ENCODE measurements at places on chromosomes 12 and 14.

DNA sequence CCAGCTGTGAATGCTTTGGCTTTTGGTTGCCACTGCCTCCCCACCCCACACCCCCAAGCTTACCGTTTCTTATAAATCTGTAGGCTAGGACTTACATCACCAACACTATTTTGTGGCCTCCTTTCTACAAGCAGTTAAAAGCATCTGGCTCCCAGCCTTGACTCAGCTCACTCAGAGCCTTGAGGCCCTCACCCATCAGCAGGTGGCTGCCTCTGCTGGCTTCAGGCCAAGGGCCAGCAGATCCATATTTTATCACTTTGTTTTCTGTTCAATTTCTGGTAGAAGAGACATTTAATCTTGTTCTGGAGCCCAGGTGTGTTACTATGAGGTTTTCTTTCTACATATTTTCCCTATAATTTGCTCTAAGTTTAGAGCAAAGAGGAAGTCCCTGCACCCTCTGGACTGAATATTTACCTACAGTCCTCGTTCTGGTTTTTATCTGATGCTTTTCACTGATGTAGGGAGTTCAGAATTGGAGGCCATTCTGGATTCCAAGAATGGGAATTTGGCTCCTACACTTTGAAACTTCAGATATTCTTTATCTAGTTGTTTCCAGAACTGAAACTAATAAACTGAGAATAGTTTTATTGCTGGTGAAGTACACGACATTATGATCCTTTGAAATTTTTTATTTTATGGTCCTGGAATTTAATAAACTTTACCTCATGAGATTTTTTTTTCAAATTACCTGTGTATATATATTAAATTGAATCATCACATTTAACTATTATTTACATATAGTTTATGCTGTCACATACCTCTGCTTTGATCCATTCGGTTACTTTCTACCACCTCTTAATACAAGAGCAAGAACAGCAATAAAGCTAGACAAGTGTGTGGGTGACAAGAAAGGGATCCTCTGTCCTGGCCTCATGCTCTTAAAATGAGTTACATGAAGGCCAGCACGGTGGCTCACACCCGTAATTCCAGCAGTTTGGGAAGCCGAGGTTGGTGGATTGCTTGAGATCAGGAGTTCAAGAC, 22.2 kb downstream of the PLBD1 start:
- DNase-seq, result no peak

- DNase-seq, result no peak
Measured at GRCh38 chr12:28946361-28946760, 202.7 kb upstream of the FAR2 start.

DNA sequence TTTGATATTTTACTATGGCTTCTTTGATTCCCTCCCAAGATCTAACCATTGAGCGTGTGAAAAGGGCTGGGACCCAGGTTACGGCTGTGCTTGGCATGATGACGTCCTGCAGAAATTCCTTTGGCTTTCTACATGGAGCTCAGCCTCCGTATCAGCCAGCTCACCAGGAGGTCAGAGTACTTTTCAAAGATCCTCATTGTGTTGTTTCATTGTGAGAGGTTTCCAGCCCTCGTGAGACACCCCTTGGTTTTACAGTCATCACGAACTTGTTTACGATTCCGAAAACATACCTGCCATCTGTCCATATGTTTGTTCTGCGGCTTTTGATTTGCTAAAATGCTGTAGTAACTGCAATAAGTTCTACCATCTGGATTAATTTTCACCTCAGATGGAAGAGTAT, 453.1 kb downstream of the TMEM121 start:
- no peak for DNase-seq

DNA sequence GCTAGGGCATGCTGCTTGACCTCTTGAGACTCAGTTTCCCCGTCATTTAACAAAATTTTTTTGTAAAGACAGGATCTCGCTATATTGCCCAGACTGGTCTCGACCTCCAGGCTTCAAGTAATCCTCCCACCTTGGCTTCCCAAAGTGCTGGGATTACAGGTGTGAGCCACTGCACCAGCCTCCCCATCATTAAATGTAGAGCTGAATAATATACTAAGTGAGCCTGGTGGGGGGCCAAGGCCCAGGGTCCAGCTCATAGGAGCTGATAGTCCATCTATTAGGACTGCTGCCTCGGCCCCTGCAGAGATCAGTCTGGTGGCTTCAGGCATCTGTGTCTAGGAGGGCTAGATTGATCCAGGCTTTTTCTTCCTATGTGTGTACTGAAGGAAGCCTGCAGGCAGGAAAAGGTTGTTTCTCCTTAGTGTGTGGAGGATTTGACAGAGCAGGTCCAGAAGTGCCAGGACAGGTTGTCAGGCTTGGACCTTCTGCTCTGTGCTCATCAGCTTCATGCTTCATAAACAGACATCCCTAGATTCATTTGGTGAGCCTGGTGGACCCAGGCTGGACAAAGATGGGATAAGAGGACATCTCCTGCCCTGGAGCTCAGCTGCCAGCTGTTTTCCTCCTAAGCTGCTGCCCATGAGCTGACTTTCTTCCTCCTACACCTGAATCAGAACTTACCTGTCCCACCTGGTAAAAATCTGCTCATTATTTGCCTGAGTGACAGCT, 135.4 kb downstream of the ZFP36L1 start:
- no peak for DNase-seq

GRCh38 chr14:76937181-76938091, 91.1 kb downstream of the IRF2BPL start:
- no peak for DNase-seq

GRCh38 chr12:113461666-113462065, 10.0 kb downstream of the LHX5 start:
- no peak for DNase-seq

- DNase-seq, result no peak
Measured at GRCh38 chr14:44109036-44109435, 398.0 kb downstream of the FSCB start.

DNA sequence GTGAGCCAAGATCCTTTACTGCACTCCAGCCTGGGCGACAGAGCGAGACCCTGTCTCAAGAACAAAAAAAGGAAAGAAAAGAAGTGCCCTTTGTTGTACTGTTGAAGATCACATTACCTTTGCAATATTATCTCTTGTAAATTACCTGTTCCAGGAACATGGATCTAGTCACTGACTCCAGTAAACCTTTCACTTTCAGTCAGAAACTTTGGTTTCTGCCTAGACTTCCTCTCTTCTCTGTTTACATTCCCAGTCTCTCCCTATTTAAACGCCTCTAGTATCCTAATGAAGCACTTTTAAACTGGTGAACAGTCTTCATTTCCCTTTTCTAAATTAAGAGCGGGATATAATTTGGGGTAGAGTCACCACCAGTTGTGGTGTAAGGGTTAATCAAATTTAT, 12.8 kb downstream of the CHPT1 start:
- no peak for DNase-seq

DNA sequence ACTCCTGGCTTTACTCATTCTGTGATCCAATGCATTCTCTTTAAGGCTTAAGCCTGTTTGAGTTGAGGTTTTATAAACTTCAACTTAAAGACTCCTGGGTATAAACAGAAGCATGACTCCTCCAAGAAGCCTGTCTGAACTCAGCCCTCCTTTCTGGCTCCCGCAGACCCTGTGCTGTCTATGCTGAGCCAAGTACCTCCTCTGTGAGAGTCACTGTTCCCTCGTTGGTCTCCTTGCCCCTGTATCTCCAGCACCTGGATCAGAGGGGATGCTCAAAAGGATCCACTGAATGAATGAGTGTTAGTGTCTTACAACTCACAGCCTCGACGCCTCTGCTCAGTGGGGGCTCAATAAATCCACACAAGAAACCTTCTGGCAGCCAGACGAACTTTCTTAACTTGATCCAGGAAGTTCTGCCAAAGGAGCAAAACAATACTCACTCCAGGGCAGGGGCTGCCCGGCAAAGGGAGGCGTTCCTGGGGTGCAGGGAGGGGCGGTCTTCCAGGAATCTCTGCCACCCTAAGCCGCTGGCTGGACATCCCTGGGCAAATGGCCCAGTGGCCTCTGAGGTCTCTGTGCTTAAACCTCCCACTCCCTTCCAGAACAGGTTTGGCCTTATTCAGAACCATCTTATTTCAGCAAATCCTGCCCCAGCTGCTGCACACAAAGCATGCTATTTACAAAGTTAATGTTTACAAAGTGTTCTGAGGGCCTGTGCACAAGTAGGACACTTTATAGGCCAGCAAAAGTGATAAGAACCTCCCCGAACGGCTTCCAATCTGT, 32.9 kb downstream of the MAP1LC3B2 start:
- DNase-seq, result peak; percentile 72

Data from midbrain (tissue), 1 donor.